ENCODE measurements at places on chromosomes 1 and 21.

GRCh38 chr1:19044975-19045831, 88.7 kb upstream of the IFFO2 start:
- no peak for DNase-seq

GRCh38 chr1:201215531-201216357, 25.1 kb downstream of the IGFN1 start:
- DNase-seq: no peak

DNA sequence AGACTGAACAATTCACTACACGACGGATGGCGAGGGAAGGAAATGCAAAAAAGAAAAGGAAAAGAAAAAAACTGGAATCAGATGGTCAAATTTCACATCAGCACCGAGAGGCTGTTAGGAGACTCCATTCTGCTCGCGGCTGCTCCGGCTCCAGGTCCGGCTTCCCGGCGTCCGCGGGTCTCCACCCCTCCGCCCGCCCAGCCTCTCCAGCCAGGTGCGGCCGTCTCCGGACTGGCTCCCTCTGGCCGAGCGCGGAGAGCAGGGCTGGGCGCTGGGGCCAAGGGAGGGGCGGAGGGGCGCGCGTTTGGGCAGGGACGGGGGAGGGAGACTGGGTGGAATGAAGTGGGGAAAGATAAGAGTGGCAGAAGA, 332 bp downstream of the KCNJ6 start:
- DNase-seq: no peak

DNA sequence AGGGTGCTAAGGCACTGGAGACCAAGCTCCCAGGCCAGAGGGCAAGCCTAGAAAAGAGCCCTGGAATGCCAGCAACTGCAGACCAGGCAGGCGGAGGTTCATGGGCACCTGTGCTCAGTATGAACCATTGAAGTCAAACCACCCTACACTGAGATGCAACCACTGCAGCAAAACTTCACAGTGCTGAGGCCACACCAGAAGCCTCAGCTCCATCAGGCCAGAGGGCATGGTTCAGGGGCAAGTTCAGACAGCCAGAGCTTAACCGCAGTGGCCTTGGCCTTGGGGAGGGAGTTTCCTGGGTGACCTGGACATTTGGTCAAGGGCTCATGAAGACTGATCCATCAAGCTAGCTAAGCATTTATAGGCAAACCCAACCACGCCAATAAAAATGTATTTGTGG, 7.1 kb downstream of the RCC2 start:
- no peak for DNase-seq

- no peak for DNase-seq
Observed at GRCh38 chr1:66271216-66271903, 262.6 kb upstream of the SGIP1 start.

DNA sequence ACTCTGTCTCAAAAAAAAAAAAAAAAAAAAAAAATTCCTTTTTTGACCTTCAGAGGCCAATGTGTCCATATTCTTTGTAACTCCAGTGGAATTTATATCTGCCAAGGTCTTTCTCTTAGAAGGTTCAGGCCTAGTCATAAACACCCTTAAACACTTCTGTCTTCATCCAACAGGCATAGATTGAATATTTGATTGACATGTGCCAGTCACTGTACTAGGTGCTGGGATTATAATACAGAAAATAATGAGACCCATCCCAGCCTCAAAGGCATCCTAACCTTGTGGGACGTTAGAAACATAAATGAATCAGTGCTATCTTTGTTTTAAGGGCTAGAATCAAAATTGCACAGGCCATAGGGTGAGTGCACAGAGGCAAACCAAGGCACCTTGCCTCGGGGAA, 62.9 kb upstream of the SERBP1 start:
- no peak for DNase-seq

DNA sequence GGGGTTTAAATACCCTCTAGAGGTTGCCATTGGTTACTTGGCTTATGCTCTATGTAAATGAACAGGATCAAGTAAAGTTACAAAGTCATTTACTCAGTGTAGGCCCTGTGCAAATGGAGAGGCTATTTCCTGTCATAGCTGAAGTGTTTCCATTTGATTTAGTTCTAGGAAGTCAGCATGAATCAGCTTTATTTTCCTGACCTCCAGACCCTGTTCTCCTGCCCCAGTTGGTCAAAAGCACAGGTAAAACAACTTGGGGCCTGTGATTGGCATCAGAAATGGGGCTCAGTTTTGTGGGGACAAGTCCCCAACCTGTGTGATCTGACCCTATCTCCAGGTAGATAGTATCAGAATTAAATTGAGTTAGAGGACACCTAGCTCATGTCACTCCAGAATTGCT, 239.9 kb downstream of the HHAT start:
- no peak for DNase-seq

DNA sequence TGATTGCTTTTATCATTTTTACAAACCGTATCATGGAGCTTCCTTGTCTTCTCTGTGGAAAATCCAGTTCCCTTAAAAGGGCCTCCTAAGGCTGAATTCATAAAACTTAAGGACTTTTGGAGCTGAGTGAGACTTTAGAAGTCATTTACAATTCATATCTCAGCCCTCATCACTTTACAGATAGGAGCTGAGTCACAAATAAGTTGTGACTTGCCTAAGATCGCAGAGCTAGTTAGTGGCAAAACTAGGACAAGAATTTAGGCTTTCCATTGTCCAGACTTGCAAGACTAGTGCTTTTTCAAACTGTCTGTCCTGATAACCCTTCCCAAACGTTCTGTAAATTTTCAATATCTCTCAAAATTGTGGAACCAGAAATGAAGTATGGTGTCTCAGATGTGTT, 37.3 kb downstream of the C1orf21 start:
- no peak for DNase-seq

- DNase-seq: no peak
Observed at GRCh38 chr1:23718482-23718881, 24.8 kb upstream of the ELOA start.

DNA sequence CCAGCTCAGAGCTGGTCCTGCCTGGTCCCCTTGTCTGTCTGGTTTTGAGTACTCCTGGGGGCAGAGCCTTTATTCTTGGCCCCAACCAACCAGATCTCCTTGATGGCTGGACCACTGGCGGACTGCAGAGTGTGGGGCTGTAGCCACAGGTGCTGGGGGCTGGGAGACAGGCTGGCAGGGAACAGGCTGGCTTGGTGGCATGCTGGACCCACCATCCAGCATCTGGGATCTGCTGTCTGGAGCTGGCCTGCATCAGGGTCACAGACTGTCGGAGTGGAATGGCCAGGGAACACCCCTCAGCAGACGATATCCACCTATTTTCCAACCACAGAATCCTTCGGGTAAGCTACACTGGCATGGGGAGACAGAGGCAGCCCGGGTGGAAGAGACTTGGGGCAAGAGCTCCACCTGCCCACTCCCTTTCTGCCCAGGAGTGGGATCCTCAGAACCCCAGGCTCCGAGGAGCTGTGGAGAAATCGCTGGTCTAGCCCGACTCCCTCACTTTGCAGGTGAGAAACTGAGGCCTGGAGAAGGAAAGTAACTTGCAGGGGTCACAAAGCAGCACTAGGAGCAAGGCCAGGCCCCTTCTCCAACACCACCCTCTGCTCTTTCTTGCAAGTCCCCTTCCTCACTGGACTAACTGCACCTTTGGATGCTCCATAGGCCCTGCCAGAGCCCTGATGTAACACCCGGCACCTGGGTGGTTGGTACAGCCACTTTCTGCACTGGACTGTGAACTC, 40.6 kb downstream of the TNNT2 start:
- DNase-seq: no peak

DNA sequence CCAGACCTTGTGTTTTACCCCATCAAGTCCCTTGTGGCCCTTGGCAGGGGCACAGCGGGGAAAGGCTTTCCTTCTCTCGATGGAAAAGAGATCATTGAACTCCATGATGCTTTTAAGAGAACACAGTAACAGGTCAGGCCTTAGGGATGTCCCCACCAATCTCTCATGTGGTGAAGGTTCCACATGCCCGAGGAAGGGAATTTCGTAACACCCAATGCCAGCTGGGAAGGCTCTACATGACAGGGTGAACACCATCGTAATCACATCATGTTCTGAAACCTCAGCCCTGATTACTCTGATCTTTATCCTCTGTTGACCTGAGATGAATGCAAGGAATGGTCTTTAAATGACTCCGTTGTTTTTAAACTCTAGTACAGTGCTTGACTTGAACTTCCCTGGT, 105.5 kb upstream of the SPAG17 start:
- DNase-seq: no peak

GRCh38 chr1:174028495-174028894, 6.3 kb upstream of the RC3H1 start:
- DNase-seq: no peak

DNA sequence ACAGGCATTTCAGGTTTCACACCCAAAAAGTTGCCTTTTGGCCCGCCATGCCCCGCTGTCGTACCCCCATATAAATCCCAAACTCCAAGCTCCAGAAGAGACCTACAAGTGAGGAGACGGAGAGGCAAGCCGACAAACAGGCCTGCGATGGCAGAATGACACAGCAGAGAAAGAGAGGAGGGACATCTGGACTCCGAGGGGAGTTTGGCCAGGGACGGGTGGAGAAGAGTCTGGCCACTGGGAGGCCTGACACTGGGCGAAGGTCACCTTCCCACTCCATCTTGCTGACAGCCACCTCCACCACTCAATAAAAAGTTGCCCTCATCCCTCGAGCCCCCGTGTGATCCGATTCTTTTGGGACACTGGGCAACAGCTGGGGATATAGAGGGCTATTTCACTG, 1.9 kb upstream of the CFH start:
- DNase-seq: no peak

DNA sequence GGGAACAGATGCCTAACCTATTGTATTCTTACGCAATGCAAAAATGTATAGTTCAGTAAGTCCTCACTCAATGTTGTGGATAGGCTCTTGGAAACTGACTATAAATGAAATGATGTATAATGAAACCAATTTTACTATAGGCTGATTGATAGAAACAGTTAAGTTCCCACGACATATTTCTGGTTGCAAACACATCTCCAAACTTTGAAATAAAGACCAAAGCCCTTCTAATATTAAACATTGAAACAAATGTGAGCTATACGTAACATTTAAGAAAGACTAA, 29.1 kb downstream of the MAP3K21 start:
- no peak for DNase-seq

DNA sequence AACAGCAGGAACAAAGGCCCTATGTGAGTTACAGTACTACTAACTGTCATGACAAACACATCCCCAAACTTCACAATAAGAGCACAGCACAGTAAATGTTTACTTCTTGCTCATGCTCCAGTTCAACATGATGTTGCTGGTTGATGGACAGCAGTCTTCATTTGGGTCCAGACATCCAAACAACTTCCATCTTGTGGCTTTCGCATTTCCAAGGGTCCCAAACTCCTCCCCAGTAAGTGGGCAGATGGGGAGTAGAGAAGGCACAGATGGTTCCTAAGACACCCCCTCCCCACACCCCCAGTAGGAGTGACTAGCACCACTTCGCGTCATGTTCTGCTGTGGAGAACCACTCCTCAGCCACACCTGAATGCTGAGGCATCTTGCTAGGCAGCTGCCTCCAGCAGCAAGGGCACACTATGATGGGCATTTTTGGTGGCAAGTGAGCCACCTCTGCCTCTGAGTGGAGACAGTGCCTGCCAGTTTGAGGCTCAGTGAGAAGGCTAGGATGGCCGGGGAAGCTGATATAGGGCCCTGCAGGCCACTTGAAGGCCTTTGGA, 32.7 kb upstream of the CD2 start:
- no peak for DNase-seq

GRCh38 chr1:246836209-246836966, 95.4 kb downstream of the AHCTF1 start:
- no peak for DNase-seq

- DNase-seq: no peak
Observed at GRCh38 chr1:239125893-239126292, 260.5 kb upstream of the CHRM3 start.

DNA sequence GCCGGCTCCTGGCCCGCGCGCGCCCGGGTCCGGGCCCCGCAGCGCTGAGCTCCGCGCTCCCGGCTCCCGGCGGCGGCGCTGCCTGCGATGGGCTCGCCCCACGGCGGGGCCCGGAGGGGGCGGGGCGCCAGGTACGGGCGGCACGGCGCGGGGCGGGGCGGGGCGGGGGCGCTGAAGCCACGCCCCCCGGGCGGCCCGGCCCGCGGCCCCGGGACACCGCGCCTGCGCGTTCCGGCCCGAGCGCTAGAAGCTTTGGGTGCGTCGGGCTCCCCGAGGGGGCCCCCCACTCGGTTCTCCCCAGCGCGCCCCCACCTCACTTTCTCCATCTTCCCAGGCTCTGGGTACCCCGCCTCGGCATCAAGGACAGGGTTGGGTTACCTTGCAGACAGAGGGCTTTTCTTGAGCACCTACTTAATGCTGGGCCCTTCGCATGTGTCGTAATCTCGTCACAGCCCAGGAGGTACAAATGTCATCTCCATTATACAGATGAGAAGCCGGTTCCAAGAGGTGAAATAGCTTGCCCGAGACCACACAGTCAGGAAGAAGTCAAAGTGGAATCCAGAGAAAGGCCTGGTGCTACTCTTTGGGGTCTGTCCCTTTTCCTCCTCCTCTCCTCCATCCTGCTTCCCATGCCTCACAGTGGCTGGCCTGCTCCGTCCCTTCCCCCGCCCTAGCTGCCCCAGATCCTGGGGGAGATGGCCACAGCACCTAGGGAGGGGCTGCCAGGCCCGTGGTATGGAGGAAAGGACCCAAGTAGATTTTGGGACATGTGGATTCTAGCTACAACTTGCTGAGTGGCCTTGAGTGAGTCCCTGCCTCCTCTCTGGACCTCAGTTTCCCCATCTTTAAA, 46.5 kb downstream of the RAP1GAP start:
- peak; percentile 26 for DNase-seq

GRCh38 chr1:27772036-27772931, 735 bp upstream of the STX12 start:
- no peak for DNase-seq

DNA sequence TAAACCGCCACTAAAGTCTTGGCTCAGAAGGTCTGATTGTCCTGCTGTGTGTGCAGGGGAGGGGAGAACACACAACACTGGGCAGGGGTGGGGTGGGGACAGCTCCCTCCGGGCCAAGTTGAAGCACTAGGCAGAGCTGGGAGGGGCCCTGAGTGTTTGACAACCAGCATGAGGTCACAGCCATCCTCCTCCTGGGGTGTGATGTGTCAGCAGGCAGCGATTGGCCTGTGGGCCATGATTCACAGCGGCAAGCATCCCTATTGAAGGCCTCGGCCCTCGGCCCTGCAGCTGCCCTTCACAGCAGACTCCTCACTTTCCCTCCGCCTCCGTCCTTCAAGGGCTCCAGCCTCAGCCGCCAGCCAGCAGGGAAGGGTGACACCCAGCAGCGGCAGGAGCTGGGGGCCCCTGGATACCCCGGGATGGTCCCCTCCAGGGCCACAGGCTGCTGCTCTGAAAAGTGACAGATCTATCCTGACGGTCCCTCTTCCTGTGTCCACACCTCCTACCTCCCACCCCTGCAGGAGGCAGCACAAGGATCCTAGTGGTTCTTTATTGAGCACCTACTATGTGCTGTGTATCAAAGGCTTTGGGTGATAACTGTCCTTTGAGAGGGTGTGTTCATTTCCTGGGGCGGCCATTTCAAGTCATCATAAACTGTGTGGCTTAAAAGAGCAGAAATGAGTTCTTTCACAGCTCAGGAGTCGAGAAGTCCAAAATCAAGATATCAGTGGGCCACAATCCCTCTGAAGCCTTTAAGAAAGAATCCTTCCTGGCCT, 66.0 kb upstream of the SLC25A33 start:
- no peak for DNase-seq

- no peak for DNase-seq
Observed at GRCh38 chr1:229148743-229149142, 122.2 kb upstream of the RAB4A start.
